ENCODE measurements at places on chromosomes 5 and 9. TPM values are rescaled to one million over a fixed set of nuclear protein-coding genes. Genes with fewer than 3 reads are reported as not detected.

GRCh38 chr5:65037831-65038815, 269.4 kb downstream of the CWC27 start:
- no peak for DNase-seq

- DNase-seq = no peak
These were observed 37.6 kb upstream of the SMAD5 start for GRCh38 chr5:136094913-136095641.

DNA sequence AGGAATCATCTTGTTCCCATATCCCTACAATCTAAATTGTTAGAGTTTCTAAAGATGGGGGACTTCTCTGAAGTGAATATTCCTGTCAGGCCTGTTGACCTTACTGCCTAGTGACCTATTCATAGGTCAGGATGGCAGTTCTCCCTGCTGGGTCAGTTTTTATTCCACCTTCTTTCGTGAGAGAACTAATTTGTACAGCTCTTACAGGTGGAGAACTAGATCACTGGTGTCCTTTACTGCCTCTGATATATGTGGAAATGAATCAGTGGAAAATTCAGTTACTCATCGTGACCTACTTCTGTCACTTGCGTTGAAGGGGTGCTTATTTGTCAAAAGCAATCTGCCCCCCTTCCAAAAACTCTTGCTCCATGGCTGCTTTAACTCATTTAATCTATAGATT, 164.9 kb downstream of the CD180 start:
- DNase-seq = no peak

NPR3 gene
- 16.3 TPM for polyA plus RNA-seq

- DNase-seq = no peak
These were observed 203.8 kb downstream of the ARHGAP26 start for GRCh38 chr5:142973932-142974331.

DNA sequence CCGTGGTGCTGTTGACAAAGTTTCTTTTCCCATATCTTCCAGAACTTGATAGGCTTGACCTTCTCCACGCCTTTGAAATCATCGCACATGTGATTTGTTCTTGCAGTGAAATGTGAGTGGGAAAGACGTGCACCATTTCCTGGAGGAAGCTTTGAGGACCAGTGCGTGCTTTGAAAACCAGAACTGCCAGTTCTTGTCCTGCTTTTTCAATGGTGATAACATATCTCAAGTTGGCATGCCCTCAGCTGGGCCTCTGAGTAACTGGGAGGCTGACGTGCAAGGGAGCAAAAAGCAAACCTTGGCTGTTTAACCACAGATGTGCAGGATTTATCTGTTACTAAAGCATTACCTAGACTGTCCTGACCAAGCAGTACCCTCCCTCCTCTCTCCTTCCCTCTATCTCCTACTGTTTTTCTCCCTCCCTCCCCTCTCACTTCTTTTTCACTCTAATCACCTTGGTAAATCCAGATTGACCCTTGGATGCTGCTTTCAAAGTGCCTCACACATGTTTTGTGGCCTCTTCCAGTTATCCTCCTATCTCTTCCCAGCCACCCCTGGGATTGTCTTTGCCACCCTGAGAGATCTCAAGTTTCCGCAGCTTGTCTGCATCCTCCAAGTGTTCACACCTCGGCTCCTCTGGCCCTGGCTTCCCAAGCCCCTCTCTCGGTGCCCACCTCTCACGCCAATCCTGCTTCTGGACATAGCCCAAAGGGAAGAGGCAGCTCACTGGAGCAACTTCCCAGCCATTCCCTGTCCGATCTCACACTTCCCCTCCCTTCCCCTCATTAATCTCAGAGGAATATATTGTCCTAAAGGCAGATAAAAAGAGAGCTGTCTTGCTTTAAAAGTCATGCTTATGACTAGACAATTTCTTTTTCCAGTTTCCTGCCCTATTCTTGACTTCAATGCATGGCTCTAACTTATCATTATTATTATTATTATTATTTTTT, 198.3 kb downstream of the ERCC6L2 start:
- no peak for DNase-seq

DNA sequence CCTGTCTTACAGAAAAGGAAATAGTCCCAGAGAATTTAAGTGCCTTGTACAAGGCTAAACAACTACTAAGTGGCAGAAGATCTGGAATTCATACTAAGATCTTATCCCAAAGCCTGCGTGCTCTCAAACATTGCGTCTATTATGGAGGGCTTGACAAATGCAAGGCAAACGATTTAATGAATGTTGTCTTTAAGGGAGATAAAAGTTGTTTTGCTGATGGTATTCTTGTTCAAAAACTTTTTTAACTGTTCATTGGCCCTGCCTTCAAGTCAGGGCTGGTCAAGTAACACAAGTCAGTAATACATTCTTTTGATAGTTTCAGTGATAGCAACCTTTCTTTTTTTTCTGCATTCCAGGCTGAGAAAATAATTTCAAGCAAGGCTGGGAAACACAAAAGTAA, 1.7 kb upstream of the SLC38A9 start:
- DNase-seq = no peak

IL7R gene
- polyA plus RNA-seq = 2.4 TPM

ST8SIA4 gene
- 4.6 TPM for polyA plus RNA-seq

DNA sequence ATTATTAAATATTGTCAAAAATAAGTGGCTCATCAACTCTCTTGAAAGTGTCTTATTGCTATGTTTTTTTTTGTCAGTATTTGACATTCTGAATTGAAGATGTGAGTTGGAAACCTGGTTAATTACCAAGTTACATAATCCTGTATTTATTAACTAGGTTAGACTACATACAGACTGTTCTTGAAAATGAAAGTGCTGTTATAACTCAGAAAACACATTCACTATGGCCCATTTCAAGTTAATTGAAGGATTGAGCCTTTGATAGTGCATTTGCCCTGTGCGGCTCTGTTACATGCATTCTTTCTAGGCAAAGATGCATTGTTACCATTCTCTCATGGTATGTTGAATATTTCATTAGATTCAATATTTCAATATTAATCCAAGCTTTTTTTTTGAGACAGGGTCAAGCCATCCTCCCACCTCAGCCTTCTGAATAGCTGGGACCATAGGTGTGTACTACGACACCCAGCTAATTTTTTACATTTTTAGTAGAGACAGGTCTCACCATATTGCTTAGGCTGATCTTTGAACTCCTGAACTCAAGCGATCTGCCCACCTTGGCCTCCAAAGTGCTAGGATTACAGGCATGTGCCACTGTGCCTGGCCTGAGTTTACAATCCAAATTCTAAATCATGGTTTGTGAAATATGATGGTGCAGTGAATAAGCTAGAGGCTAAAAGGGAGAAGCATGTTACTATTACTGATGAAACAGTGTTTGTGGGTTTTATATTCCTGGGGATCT, 10.0 kb downstream of the CTNNA1 start:
- no peak for DNase-seq

DNA sequence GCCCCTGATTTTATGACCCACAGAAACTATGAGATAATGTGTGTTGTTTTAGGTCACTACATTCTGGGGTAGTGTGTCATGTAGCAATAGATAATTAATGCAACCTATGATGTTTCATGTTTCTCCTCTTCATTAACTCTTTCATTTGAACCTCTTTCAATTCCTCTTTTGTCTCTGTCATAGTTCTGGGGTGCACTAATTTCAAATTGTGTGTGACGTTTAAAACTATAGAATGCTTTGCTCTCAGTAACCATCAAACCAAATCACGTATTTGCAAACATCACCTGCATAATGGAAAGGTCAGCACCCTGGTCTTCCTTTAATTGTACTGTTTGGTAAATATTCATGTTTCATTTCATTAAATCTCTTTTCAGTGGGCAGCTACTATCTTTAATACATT, 621.6 kb downstream of the TLR4 start:
- DNase-seq = no peak

ASS1 gene
- 38.9 TPM for polyA plus RNA-seq

- no peak for DNase-seq
These were observed 8.2 kb downstream of the COL27A1 start for GRCh38 chr9:114163517-114163951.

DNA sequence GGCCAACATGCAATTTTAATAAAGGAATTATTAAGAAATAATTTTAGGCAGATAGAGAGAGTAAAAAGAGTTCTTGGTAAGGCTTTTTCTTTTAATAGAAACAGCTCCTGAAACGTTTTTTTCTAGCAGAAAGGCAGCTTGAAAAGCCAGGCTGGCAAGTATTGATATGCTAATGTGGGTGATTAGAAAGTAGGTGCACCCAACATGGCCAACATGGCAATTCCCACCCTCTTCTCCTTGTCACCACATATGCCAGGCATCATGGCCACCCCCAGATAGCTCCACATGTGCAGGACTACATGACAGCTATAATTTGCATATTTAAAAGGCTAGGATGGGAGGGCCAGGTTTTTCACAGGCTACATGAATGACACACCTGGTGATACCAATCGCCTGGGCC, 615.2 kb downstream of the PTPRD start:
- DNase-seq = no peak

DNA sequence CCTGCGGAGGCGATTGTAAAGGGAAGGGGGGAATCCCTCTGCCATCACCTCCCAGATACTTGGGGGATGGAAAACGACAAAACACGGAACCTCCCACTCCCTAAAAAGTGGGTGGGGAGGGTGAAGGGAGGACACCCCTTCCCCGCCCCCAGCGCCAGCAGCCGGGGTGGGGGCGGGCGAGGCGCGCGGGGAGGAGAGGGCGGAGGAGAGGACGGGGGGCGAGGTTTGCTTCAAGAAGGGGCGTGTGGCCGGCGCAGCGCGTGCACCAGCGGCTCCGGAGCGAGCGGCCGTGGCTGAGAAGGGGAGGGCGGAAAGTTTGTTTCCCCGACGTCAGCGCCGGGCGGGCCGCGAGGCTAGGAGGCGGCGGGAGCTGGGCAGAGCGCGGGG, at the start of gene PRRX2:
Gene PRRX2, plus strand, starts transcription at position 259 of the 387 bp plus-strand sequence. CDS start 221 bp downstream, outside the sequence.
- DNase-seq = no peak

DNA sequence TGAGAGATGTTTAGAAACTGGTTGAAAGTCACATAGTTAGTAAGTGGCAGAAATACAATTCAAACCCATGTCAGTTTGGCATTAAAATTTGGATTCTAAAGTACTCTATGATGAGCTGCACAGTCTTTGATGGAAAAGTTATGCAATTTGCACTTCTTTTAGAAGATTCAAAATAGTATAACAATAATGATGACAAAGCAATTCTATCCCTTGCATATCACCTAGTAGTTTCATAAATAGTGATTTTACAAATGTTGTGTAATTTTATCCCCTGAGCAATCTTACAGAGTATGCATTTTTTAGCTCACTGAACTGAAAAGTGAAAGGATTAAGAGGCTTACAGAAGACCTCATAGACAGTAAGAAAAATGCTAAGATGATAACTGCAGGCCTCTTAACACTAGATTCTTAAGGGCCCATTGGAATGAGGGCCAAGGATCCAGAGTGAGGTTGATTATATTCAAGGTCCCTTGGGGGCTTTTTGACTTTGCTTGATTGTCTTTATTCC, 3.7 kb downstream of the C5orf46 start:
- no peak for DNase-seq

DNA sequence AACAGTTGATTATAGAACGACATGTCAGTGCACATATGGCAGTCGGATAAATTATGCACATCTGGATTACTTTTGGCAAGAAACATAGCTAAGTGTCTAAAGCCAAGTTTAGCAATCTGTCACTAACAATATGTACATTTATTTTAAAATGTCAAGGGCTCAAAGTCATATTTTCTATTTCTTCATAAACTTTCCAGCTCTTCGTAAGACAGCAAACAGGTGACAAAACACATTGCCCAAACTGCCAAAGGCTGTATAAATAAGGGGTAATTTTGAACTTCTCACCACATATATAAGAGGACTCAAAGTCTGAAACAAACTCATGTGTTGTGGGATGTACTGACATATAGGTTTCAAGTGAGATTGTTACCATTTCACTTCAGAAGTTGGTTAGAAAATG, 237.2 kb downstream of the ARL15 start:
- DNase-seq = no peak

GRCh38 chr9:121849554-121849953, 198.1 kb downstream of the DAB2IP start:
- DNase-seq = no peak

OBP2B gene
- polyA plus RNA-seq = not detected

DNA sequence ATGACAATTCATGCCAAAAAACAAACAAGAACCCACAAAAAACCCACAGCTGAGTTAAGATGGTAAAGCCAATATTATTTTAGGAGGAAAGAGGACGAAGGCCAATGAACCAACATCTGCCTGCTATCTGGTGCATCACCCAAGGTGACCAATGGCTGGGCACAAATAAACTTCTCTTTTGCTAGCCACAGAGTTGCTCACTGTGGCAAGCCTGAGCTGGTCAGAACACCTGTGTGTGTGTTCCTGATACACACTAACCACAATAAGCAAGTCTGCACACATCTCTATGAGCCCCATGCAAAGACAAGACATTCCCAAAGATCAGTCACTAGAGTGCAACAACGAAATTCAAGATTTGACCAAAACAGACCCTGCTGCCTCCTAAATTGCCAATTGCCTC, 63.1 kb downstream of the RNF38 start:
- no peak for DNase-seq

DNA sequence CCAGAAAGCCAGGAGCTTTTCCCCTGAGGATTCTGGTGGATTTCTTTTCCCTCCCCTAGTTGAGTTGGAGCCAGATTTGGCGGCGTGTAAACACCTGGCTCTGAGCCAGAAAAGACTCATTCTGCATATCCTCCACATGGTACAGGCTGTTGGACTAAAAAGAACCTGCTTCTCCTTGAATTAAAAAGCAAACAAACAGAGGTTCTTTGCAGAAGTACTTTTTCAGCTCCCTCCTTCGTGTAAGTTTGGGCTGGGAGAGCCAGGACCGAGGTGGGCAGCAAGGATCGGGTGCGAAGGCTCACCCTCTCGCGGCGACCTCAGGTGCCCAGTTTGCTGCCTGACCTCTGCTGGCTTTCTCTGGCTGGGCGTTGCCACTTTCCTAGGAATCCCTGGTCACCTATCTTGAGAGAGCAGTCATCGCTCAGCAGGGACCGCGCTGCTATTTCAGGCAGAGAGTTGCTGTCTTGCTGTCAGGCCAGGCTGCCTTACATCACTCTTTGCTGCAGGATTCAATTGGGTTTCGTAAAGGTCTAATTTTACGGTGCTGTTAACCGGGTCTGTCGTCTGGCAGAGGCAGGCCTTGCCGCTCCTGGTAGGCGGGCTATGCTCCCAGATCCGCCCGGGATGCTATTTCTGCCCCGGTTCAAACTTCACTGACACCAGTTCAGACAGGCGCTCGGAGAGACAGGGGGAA, 3.2 kb downstream of the PAPPA start:
- no peak for DNase-seq

DNA sequence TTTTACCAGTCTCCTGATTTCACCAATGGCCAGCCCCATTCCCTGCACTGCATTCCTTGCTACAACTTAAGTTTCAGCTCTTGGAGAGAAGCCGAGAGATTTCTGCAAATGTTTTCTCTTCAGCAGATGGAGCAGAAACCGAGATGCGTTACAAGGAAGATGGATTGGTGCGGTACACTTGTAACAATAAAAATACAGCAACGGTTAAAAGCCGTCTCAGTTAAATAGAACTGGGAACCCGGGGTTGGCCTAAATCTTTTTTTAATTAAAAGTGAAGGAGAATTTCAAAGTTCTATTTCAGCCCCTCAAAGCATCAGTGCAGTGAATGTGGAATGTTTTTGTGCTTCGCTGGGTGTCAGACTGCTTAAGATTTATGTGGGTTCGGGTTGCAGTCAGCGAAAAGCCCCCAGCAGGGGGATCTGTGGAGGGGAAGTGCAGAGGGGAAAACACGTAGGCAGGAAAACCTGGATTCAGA, 19.8 kb downstream of the BRINP1 start:
- no peak for DNase-seq
